Right lobe of liver (tissue), 6 donors: ENCODE measurements at places on chromosomes 3 and 15. TPM values are rescaled to one million over a fixed set of nuclear protein-coding genes. Genes with fewer than 3 reads are reported as not detected.

Gene SPG21
- total RNA-seq = 67.7 TPM

Gene HIGD2B
- not detected for total RNA-seq

Gene CIDEC
- total RNA-seq = 101 TPM

Gene SCG5
- 4.0 TPM for total RNA-seq

Gene TNFAIP8L3
- total RNA-seq = 2.0 TPM

Gene PRR20G
- not detected for total RNA-seq

DNA sequence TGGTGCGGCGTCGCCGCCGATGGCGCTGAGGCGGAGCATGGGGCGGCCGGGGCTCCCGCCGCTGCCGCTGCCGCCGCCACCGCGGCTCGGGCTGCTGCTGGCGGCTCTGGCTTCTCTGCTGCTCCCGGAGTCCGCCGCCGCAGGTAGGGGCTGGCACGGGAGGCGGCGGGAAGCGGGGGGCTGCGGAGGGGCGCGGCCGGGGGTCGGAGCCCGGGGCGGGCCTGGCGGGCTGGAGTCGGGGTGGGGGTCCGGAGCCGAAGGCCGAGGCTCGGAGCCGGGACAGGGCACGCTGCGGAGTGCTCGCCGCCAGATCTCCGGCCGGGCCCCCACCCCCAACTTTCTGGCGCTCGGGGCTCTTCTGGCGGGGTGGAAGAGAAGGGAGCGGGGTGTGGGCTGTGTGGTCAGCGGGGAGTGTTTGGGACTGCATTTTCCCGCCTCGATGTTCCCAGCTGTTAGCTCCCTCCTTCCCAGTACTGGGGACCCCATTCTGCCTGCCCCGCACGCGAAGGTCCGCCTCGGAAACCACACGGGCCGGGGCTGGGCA, 299 bp downstream of the TYRO3 start:
- DNase-seq = no peak

DNA sequence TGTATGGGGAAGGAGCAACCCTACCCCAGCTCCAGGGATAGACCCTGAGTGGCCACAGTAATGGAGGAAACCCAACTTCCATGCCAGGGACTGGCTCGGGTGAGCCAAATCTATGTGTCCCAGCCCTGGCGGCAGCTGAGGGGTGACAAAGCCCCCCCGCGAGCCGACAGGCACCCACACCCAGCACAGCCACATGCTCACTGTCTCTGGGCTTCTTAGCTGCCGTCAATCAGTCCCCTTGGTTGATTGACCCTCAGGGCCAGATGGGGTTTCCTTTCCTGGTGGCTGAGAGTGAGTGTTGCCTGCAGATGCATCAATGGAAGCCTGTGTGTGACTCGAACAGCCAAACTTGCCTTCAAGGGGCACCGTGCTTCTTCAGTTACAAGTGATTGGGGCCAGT, 2.1 kb upstream of the OCA2 start:
- no peak for DNase-seq

DNA sequence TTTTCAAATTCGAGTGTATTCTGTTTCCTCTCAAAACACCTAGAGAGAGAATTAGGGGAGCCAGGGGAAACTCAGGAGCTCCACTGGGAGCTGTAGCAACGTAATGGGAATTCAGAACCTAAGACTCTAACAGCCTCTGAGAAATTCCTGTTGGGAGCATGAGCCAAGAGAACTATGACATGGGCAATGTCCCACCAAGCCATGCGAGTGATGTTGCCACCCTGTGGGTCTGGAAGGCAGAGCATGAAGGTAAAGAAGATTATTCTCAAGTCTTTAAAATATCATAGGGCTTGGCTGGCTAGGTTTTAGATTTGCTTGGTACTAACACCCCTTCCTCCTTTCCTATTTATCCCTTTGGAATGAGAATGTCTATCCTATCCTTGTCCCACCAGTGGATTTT, 392.6 kb upstream of the ADAMTS9 start:
- no peak for DNase-seq

DNA sequence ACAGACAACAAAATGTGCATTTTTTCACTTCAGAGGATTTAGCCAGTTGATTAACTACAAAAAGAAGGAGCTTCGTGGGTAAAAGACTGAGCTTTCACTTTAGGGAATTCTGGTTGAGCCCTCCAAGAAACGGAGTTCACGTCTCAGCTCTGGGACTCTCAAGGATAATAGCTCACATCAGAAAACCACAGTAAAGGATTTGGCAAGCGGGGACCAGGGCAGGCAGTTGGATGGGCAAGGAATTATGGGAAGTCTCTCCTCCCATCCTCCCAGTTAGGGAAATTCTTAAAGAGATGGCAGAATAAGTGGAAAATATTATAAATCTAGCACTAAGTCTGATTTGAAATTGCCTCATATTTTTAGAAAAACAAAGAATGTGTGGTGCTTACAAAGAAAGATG, 188.3 kb upstream of the EOMES start:
- no peak for DNase-seq

DNA sequence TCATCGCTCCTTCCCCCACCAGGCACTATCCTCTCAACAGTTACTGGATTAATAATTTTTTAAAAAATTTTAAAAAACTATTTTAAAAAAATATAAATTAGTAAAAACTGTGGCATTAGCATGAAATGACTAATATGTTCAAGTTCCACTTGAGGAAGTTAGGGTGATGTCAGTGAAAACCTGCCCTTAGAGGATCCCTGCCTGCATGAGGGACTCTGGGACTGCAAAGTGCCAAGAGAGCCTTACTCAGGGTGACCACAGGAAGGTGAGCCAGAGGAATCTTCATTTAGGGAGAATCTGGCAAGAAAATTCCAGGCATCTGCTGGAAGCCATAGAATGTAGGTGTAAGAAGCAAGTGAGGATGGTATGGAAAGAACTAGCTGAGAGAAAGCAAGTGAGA, 157.7 kb upstream of the BCL6 start:
- DNase-seq = no peak

DNA sequence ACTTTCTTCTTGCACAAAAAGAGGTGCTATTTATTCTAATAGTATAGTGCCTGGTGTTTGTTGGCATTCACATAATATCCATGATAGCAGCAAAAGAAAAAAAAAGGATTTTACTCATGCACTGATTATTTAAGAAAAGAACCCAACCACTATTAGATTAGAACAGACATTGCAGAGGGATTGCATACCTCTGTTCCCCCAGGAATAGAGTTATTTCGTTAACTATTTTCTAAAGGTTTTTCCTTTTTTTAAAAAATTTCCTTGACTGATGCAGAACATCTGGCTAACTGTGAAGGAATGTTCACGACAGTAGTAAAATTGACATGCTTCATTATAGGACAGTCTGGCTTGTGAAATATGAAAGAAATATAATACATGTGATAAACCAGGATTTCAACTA, 136.6 kb upstream of the PTX3 start:
- DNase-seq = no peak

- no peak for DNase-seq
Measured at GRCh38 chr3:100966049-100966491, 27.2 kb downstream of the ABI3BP start.

DNA sequence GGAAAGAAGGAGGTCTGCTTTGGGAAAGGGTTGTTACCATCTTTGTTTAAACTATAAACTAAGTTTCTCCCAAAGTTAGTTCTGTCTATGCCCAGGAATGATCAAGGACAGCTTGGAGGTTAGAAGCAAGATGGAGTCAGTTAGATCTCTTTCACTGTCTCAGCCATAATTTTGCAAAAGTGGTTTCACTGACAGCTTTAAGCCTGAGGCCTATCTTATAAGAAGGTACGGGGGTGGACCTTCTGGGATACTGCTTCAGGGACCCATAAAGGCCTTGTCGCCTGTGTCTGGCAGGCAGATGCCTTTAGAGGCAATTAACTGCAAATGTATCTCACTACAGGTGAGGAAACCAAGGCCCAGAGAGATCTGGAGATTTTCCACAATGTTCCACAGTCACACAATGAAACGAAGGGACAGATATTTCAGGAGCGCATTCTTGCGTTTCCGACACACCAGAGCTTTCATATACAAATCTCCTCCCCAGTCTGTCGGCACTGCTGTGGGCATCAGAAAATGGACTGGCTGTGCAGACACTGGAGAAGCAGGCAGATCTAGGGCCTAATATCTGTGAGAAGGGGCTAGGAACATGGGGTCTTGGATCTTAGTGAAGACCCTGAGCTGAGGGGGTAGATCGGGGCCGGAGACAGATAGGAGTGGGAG, 169.5 kb upstream of the SMAD3 start:
- DNase-seq = no peak

DNA sequence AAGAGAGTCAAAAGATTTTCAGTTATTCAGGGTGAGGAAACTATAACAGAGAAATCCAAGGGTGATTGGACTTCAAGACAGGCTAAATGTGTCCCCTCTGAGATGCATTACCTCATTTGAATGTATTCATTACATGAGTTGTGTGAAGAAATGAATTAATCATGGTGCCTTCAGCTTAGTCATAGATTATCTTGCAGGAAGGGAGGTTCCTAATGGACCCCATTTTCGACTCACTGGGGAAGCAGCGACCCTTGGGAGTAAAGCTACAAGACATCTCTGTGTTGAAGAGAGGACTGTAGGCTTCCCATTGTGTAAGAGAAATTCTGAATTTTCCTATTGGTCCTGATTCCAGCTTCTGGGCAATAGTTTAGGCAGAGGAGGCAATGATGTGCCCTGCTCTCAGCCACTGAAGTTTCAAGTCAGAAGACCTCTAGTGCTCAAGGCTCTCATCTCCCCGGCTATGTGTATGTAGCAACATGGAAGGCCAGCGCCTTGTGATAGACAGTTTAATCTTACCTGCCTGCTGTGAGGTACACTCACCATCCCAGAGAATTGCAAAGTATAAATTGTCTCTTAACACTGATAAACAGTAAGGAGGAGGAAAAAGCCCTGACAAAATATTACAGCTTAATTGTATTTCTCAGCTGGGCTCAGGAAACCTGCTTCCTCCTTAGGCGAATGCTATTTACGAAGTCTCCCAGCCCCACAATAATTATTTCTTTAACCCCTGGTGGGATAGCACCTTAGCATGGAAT, 133.8 kb downstream of the PDCD6IP start:
- DNase-seq = no peak

GRCh38 chr15:56207092-56207491, 36.6 kb downstream of the RFX7 start:
- DNase-seq = no peak

- DNase-seq = no peak
Measured at GRCh38 chr3:31645256-31645655, 112.5 kb downstream of the STT3B start.

DNA sequence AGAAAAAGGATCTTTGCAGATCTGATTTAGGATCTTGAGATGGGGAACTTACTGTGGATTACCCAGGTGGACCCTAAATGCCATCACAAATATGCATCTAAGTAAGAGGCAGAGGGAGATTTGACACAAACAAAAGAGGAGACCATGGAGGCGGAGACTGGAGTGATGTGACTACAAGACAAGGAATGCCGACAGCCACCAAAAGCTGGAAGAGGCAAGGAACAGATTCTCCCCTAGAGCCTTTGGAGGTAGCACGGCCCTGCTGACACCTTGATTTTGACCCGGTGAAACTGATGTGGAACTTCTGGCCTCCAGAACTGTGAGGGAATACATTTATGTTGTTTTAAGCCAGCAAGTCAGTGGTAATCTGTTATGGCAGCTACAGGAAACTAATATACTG, 44.0 kb downstream of the GASK1A start:
- DNase-seq = no peak

- DNase-seq = peak; percentile 82
Measured at GRCh38 chr3:49020330-49021212, 1.4 kb upstream of the NDUFAF3 start.

DNA sequence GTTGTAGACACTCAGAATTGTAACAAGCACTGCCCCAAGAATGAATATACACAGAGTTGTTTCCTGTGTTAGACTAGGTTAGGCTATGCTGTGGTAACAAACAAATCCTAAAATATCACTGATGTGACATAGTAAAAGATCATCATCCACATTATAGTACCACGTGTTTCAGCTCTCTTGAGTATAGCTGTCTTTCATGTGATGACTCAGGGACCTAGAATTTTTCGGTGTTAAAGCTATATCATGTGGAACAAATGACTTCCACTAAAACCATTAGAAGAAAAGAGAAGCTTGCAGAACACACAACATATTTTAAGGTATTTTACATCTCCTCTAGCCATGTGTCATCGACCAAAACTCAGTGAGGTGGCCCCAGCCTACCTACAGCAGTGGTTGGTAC, 307.9 kb upstream of the RBMS3 start:
- DNase-seq = no peak

DNA sequence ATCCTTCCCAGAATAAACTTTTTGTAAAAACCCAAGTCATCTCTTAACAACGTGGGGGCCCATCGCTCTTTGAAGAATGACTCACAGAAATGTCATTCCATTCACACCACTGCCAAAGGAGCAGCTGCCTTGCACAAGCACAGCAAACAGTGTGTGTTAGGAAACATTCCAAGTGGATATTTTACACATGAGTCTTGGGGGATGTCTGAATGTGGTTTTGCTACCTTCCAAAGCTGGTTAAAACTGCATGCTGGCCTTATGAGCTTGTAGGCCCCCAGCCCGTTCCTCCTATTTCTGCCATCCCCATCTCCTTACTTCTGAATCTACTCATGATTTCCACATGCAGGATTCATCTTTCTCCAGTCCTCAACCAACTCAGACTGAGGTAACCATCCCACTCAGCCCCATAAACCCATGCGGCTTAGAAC, 130.8 kb downstream of the CPNE4 start:
- no peak for DNase-seq

DNA sequence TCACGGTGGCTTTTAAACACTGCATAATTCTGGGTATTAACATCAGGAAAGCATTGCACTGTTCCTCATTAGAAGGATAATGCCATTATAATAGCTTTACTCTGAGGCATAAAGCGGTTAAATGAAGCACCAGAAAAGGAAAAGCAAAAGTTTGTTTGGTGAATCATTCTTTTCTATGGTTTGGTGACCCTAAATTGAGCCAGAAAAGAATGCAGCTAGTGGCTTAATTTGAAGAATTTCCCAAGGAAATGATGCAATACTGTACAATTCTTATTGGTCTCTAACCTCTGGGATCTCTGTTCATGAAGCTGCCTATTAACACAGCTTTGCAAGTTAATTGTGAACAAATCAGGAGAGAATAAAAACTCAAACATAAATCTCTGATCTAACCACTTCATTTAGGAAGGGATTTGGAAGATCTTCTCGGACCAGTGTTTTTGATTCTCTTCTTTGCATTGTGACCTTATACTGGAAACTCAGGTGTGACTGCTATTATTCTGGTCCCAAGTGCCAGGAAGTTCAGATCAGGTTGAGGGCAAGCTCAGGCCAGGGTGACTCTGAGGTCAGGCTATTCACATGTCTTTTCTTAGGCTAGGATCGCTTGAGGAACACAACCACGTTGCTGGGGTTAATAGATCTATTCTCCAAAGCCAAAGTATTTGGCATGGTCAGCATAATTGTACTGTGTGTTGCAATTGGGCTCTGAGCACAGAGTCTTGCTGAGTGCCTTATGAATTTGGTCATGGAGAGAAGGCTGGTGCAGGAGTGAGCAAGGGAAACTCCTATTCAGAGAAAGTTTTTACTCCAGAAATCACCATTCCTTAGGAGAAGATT, 11.3 kb upstream of the DLG1 start:
- no peak for DNase-seq
